Jurkat, Clone E6-1 (cell line): ENCODE measurements at places on chromosomes 13 and 19.
A peak's percentile ranks its signal among the peaks of the same experiment; 100 is the strongest.

GRCh38 chr19:38263689-38264485 lies 486 bp upstream of the SPINT2 start:
- peak; percentile 23 for DNase-seq

GRCh38 chr13:24107955-24108614 lies 52.4 kb upstream of the SPATA13 start:
- DNase-seq: no peak

DNA sequence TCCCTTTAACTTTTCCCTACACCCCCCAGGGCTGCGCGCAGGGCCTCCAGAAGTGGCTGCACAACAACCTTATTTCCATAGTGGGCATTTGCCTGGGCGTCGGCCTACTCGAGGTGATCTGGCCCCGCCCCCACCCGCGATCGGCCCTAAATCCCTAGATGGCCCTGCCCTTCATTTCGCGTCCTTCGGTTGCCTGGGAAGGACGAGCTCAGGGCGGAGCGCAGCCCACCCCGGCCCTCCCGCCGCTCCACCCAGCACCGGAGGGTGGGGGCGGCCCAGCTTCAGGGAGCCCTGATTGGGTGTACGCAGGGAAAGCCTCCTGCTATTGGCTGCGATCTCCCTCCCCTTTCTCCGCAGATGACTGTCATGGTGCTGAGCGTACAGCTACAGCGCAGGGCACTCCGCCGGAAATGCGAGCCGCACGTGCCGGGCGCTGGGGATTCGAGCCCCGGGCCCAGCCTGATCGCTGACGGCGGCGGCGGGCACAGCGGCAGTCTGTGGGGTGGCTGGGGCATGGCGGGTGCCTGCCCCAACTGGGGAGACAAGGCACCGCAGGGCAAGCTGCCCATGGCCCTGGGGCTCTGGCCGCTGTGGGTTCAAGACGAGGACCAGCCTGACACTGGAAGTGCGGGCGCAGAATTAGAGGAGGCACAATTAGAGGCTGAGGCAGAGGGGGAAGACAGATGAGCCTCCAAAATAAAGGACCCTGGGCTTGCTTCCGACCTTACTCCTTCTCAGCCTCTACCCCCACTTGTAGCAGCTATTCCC lies 4.3 kb downstream of the CD37 start:
- DNase-seq: no peak

DNA sequence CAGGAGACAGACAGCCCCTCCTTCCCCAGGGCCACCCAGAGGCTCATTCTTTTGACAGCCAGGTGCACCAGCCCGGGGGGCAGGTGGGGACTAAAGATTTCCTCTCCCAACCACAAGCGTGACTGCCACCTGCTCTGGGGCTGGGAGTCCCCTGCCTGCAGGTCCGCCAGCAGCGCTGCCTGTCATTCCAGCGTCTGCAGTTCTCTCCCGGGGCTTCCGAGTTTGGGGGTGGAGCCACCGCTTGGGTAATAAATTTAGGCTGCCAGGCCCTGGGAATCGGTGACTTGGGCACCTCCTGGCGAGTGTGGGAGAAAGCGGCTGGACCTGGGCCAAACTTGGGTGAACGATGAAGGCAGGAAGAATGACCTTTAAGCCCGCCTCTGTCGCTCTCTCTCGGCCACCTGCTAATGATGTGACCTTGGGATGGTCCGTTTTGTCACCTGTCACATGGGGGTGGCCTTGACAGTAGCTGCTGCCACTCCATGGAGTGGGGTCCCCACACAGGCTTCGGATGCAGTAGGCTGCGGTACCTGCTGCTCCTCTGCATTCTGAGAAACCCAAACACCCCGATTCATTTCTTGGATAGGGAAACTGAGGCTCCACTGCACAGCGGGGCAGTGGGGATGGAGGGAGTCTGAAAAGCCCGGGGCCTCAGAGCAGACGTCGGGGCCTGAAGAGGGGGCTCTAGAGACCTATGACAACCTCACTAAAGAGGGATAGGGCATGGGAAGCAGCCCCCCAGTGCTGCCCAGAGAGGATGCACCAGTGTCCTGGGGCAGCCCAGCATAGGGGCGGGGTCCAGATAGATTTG lies 12.8 kb downstream of the FUT6 start:
- DNase-seq: peak; percentile 84

- no peak for DNase-seq
Measured at GRCh38 chr13:23500849-23501248, 67.3 kb upstream of the SACS start.

- DNase-seq: no peak
Measured at GRCh38 chr19:5018224-5019015, 49.5 kb downstream of the KDM4B start.

- no peak for DNase-seq
Measured at GRCh38 chr13:78227709-78228108, 309.1 kb upstream of the EDNRB start.

- DNase-seq: no peak
Measured at GRCh38 chr13:86476656-86477055, 677.4 kb upstream of the SLITRK6 start.

DNA sequence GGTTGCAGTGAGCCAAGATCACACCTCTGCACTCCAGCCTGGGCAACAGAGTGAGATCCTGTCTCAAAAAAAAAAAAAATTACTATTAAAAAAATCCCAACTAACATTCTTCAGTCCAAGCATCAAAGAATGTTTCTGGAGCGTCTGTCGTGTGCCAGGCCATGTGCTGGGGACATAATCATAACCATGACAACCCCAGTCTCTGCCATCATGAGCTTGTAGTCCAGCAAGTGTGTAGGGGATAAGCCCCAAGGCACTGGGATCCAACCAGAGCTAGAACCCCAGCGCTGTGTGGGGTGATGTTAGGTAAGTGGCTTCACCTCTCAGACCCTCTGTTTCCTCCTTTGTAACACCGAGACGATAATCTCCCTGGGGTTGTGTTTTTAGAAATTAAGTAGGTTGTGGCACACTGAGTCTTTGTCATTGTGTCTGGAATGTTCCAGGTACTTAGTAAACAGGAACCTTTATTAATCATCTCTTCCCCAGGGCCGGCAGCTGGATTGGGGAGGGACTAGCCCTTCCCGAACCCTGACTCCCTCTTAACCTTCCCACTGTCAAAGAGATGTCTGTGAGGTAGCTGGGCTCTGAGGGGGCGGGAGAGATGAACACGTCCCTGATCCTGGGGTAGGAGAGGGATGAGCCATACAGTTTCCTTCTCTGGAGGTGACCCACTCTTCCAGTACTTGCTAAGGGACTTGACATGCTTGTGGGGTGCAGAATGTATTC lies 5.2 kb downstream of the ITPKC start:
- DNase-seq: no peak

GRCh38 chr13:97119943-97120342 lies 102.2 kb upstream of the MBNL2 start:
- no peak for DNase-seq

DNA sequence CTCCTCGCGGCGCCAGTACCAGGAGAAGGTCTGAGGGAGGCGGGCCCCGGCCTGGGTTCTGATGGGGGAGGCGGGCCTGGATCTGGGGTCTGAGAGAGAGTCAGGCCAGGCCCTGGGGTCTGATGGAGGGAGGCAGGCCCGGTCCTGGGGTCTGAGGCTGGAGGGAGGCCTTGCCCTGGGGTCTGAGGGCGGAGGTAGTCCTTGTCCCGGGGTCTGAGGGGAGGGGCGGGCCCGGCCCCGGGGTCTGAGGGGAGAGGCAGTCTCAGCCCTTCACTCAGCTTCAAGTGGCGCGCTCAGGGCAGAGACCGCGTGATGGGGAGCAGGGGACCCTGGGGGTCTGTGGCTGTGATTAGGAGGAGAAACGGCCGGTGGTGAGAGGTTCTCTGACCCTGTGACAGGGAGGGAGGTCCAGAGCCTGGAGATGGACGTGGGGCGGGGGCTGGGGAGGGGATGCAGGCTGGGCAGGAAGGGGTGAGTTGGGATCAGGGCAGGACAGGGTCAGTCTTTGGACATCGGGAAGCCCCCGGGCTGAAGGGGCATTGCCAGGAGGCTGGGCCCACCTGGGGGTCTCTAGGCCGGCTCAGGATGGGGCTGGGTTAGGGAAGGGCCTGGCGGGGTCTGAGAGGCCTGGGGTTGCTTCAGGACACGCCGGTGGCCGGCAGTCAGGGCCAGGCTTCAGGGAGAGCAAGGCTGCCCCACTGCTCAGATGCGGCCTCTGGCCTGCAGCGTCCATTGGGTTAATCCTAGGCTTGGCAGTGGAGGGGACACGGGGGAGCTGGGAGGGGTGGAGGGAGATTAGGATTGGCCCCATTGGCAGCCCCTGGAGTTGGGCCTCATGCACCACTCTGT lies 18.7 kb downstream of the HCN2 start:
- no peak for DNase-seq

- DNase-seq: no peak
Measured at GRCh38 chr13:76692346-76692745, 193.9 kb downstream of the KCTD12 start.

- no peak for DNase-seq
Measured at GRCh38 chr19:15469513-15470297, 5.4 kb upstream of the RASAL3 start.

GRCh38 chr19:2782329-2782935 lies 641 bp downstream of the SGTA start:
- DNase-seq: no peak

- DNase-seq: no peak
Measured at GRCh38 chr19:52140032-52140710, 433 bp upstream of the ZNF616 start.

- no peak for DNase-seq
Measured at GRCh38 chr19:51331193-51331592, 10.7 kb downstream of the VSIG10L start.

- no peak for DNase-seq
Measured at GRCh38 chr13:95406176-95406575, 104.9 kb upstream of the ABCC4 start.

GRCh38 chr19:33522371-33522662 lies 726 bp upstream of the PEPD start:
- DNase-seq: no peak

DNA sequence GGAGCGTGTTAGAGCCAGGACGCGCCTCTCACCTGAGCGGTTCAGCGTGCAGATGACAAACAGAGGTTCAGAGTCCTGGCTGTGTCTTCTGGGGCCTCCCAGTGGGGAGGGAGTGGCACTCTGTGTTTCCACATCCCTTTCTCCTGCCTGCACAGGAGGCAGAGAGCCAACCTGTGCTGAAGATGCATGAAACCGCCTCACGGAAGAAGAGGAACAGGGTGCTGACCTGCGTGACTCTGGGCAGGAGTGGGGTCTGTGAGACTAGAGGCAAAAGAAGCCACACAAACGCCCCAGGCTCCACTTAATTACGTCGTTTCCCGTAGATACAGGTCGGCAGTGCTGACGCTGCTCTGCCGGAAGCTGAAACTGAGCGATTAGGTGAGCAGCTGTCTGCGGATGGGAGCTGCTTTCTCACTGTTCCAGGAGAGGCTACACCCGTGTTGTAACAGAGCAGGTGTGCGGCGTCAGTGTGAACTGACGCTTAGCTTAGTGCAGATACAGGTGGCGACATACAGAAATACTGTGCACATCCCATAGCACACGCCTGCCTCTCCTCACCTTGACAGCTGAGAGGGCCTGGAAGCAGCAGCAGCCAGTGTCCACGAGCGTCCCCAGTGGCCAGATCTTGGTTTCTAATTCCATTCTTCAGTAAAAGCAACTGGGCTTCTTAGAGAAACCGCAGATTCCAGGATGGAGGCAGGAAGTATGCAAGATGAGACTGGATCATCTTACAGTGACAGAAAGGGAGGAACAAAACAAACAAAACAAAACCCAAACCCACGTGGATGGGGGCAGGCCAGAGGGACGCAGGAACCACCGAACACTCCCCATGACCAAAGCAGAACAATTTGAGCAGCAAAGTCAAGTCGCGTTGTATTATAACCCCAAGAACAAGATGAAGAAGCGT lies 37.7 kb upstream of the MCF2L start:
- DNase-seq: no peak

DNA sequence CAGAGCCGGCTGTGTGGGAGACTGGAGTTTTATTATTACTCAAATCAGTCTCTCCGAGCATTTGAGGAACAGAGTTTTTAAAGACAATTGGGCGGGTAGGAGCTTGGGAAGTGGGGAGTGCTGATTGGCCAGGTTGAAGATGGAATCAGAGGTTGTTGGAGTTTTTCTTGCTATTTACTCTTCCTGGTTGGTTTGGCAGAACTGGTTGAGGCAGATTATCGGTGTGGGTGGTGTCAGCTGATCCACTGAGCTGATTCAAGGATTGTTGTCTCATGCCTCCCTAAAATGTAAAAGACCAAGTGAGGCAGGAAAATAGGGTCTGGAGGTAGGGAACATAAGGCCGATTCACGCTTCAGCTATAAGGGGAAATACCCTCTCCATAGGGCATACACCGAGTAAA lies 1.3 kb upstream of the TDRD12 start:
- DNase-seq: no peak

DNA sequence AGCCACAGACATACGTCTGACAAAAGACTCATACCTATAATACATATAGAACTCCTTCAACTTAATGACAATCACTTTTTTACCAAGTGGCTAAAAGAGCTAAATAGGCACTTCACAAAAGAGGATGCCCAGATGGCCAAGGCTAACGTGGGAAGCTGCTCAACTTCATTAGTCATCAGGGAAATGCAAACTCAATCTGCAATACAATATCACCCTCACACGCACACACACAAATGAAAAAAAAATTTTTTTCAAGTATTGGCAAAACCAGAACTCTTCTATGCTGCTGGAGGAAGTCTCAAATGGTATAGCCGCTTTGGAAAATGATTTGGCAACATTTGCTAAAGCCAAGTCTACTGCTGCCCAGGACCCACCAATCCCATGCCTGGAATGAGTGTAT lies 14.6 kb upstream of the DNMT1 start:
- no peak for DNase-seq

- DNase-seq: no peak
Measured at GRCh38 chr19:3771000-3771905, 775 bp downstream of the RAX2 start.

DNA sequence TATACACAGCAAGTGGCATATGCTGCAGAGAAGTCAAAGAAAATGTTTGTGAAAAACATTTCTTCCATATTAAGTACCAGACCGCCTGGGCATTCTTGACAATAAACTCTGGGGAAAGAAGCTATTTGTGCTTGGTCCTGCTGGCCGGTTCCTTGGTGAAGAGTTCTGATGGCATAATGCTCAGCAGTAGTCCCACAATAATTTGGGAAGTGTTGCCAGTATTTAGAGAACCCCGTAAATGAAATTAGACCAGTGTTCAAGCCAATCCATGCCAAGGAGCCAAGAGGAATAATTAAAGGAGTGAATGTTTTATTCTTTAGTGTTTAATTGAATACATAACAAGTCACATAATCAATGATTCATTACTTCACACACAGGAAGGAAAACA lies 6.3 kb downstream of the KCTD12 start:
- no peak for DNase-seq

GRCh38 chr13:27678306-27679040 lies 56.8 kb downstream of the POLR1D start:
- DNase-seq: no peak

- no peak for DNase-seq
Measured at GRCh38 chr19:11274533-11275086, 12.3 kb upstream of the DOCK6 start.
